ENCODE measurements at places on chromosomes 7 and 10.

DNA sequence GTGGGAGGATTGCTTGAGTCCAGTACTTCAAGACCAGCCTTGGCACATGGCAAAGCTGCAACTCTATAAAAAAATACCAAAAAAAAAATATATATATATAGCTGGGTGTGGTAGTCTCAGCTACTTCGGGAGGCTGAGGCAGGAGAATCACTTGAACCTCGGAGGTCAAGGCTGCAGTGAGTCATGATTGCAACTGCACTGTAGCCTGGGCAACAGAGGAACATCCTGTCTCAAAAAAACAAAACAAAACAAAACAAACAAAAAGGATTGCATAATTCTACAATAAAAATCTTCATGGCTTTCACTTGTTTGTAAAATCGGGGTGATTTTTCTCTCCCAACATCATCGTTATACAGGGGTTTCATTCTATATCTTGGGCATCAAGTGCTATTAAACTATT lies 35.1 kb downstream of the GUSB start:
- no peak for DNase-seq
- H3K36me3 ChIP-seq = no peaks in the 10 kb centered on the region
- no peak overlapping the region for H3K27ac ChIP-seq
- H3K4me3 ChIP-seq = no peak overlapping the region

- no peak overlapping the region for H3K27ac ChIP-seq
- H3K36me3 ChIP-seq = no peaks in the 10 kb centered on the region
- H3K4me1 ChIP-seq = no peaks in the 10 kb centered on the region
- no peak overlapping the region for H3K4me3 ChIP-seq
- DNase-seq = peak; percentile 73
Measured at GRCh38 chr10:3239066-3239919, 66.7 kb upstream of the PITRM1 start.

DNA sequence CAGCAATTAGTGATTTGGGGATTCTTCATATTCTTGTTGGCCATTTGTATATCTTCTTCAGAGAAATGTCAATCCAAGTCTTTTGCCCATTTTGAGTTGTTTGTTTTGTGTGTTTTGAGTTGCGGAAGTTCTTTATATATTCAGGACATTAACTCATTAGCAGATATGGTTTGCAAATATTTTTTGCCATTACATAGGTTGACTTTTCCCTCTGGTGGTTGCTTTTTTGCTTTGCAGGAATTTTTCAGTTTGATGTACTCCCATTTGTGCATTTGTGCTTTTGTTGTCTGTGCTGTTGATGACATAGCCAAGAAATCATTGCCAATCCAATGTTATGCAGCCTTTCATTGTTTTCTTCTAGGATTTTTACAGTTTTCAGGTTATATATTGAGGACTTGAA lies 63.6 kb upstream of the DNAJC1 start:
- H3K4me3 ChIP-seq = no peak overlapping the region
- H3K4me1 ChIP-seq = no peaks in the 10 kb centered on the region
- H3K36me3 ChIP-seq = no peaks in the 10 kb centered on the region
- H3K27ac ChIP-seq = no peak overlapping the region
- DNase-seq = no peak

DNA sequence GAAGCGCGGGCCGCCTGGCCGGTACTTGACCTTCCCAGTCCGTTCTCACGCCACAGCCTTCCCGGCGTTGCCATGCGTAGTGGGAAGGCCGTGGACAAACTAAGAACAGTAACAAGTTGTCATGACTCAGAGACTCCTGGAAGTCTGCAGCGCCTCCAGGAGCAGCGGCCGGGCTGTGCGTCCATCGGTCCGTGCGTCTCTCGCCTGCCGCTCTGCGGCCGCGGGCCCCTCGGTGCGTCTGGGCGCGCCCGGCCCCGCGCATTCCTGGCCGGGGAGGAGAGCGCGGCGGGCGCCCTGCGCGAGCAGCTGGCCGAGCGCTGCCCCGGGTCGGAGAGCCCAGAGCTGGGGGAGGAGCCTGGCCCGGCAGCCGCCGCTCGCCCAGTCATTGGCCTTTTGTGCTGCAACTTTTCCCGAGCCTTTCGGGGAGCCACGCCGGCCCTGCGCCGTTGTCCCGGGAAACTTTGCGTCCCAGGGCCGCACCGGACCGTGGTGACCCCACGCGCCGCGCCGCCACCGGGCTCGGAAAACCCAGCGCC lies 123.7 kb downstream of the TACC2 start:
- peak overlapping the region; percentile 90 for H3K4me3 ChIP-seq
- no peaks in the 10 kb centered on the region for H3K36me3 ChIP-seq
- H3K27me3 ChIP-seq = no peaks in the 10 kb centered on the region
- peak overlapping the region; percentile 100 for H3K27ac ChIP-seq
- DNase-seq = peak; percentile 90
- peaks cover 44% of the 10 kb centered on the region for H3K4me1 ChIP-seq

DNA sequence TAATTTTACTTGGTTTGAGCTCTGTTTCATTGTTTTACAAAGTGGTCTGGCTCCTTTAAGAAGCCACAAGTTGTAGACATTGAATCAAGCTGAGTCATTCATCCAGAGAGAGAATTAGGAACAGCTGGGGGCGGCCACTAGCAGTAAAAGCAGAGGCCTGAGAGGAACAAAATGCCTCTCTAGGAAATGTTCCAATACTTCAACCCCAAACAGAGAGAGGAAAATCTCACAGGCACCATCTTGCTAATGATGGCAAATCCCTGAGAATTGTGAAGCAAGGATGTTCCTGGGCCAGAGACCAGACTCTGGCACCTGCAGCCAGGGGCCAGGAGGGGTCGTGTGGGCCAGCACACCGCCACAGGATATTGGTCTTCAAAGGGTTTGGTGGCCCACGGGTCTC lies 26.5 kb upstream of the TRIL start:
- H3K4me1 ChIP-seq = peaks cover 22% of the 10 kb centered on the region
- no peaks in the 10 kb centered on the region for H3K27me3 ChIP-seq
- H3K4me3 ChIP-seq = no peak overlapping the region
- peak; percentile 58 for DNase-seq

- H3K27me3 ChIP-seq = no peaks in the 10 kb centered on the region
- H3K4me1 ChIP-seq = peaks cover 4% of the 10 kb centered on the region
- no peak overlapping the region for H3K4me3 ChIP-seq
- no peak overlapping the region for H3K27ac ChIP-seq
Measured at GRCh38 chr10:101895781-101896180, 52.2 kb upstream of the KCNIP2 start.

- no peaks in the 10 kb centered on the region for H3K36me3 ChIP-seq
- no peak overlapping the region for H3K27ac ChIP-seq
- H3K27me3 ChIP-seq = no peaks in the 10 kb centered on the region
- peaks cover 8% of the 10 kb centered on the region for H3K4me1 ChIP-seq
- DNase-seq = no peak
Measured at GRCh38 chr7:73871163-73872011, 10.4 kb downstream of the TMEM270 start.

- H3K4me1 ChIP-seq = no peaks in the 10 kb centered on the region
- H3K27me3 ChIP-seq = no peaks in the 10 kb centered on the region
- DNase-seq = peak; percentile 29
- no peaks in the 10 kb centered on the region for H3K36me3 ChIP-seq
- H3K4me3 ChIP-seq = no peak overlapping the region
- no peak overlapping the region for H3K27ac ChIP-seq
Measured at GRCh38 chr7:16431646-16432424, 10.5 kb upstream of the CRPPA start.

GRCh38 chr7:106848851-106849442 lies 16.1 kb upstream of the PIK3CG start:
- no peaks in the 10 kb centered on the region for H3K4me1 ChIP-seq
- H3K36me3 ChIP-seq = no peaks in the 10 kb centered on the region
- H3K27me3 ChIP-seq = no peaks in the 10 kb centered on the region
- H3K27ac ChIP-seq = no peak overlapping the region

DNA sequence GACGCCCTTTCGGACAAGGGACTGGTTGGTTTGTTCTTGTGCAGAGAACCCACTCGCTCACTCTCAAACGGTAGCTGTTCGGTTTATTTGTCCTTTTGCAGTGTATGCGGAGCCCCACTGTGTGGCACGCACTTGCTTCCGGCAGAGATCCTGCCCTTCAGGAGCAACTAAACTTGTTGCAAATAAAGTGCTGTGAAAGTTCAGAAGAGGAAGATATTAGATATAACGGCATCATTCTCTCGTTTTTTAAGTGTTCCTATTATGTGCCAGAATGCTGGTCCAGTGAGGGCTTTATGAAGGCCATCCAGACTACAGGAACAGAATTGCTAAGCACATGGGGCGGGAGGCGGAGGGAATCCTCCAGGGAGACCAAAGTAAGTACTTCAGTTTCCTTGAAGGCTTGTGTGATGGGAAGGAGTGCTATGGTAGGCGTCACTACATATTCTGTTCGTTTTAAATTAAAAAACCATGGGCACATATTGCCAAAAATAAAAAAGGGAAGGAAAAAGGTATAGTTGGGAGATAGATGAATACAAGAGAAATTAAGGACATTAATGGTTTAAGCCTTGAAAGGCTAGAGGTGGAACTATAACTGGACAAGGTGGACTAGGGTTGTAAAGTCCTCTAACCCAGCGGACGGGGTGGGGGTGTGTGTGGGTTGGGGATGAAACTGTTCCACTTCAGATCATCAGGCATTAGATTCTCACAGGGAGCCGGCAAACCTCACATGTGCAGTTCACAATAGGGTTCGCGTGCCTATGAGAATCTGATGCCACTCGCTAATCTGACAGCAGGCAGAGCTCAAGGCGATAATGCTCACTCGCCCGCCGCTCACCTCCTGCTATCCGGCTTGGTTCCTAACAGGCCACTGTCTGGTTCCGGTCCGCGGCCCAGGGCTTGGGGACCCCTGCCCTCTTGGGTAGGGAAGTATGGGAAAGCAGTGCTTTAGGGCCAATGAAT lies 704 bp upstream of the ERLIN1 start:
- peak overlapping the region; percentile 81 for H3K27ac ChIP-seq
- peak; percentile 31 for DNase-seq
- H3K4me1 ChIP-seq = peaks cover 7% of the 10 kb centered on the region

GRCh38 chr10:70523057-70523456 lies 44.5 kb downstream of the PALD1 start:
- H3K36me3 ChIP-seq = no peaks in the 10 kb centered on the region
- no peak for DNase-seq
- no peaks in the 10 kb centered on the region for H3K4me1 ChIP-seq
- H3K27ac ChIP-seq = no peak overlapping the region

- no peak for DNase-seq
- no peak overlapping the region for H3K4me3 ChIP-seq
- no peaks in the 10 kb centered on the region for H3K27me3 ChIP-seq
- H3K4me1 ChIP-seq = peaks cover 11% of the 10 kb centered on the region
Measured at GRCh38 chr10:68153473-68154210, 44.4 kb downstream of the MYPN start.

- no peak overlapping the region for H3K4me3 ChIP-seq
- H3K27me3 ChIP-seq = no peaks in the 10 kb centered on the region
- no peak overlapping the region for H3K27ac ChIP-seq
- no peaks in the 10 kb centered on the region for H3K4me1 ChIP-seq
Measured at GRCh38 chr10:129411772-129412171, 55.3 kb upstream of the MGMT start.

DNA sequence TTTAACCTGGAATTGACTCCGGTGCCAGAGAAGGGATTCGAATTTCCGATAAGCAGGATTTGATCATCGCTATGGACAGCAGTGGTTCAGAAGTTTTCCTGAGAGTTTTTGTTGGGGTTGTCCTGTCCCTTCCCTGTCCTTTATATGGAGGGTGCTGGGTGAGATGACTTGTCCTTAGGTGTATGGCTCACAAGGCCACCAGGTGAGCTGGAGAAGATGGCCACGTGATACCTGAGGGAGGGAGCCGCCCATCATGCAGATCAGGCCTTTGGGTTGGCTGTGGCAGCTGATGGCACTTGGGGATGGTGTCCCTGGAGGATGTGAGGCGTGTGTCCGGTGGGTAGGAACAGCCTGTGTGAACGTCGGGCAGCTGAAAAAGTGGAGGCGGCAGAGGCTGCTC lies 187.7 kb downstream of the PTPN20 start:
- H3K4me3 ChIP-seq = no peak overlapping the region
- no peaks in the 10 kb centered on the region for H3K27me3 ChIP-seq
- no peaks in the 10 kb centered on the region for H3K4me1 ChIP-seq
- DNase-seq = no peak

GRCh38 chr10:22006379-22006884 lies 2.9 kb upstream of the DNAJC1 start:
- H3K27me3 ChIP-seq = no peaks in the 10 kb centered on the region
- DNase-seq = no peak
- H3K36me3 ChIP-seq = no peaks in the 10 kb centered on the region
- H3K4me1 ChIP-seq = no peaks in the 10 kb centered on the region
- no peak overlapping the region for H3K4me3 ChIP-seq

- DNase-seq = no peak
- H3K4me1 ChIP-seq = no peaks in the 10 kb centered on the region
- no peak overlapping the region for H3K4me3 ChIP-seq
- H3K36me3 ChIP-seq = no peaks in the 10 kb centered on the region
- H3K27me3 ChIP-seq = no peaks in the 10 kb centered on the region
Measured at GRCh38 chr7:52325237-52325636, 710.2 kb upstream of the POM121L12 start.
